ENCODE measurements at places on chromosomes 13 and 19.

DNA sequence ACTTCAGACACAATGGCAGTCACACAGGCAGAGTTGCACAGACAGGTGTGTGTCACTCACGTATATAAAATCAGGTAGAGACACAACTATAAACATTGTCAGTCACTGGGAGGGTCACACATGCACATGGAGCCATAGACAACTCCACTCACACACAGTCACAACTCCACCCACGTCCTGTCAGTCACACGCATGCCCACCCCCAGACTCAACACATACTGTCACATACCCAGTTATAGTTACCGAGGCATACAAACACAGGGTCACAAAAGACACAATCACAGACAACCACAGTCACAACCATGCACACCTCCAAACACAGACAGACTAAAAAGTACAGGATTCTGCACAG lies 1.5 kb downstream of the NUMBL start:
- DNase-seq, result no peak

- DNase-seq, result no peak
Observed at GRCh38 chr13:100946588-100946987, 272.0 kb upstream of the TMTC4 start.

- DNase-seq, result no peak
Observed at GRCh38 chr19:33266974-33267484, 35.3 kb downstream of the CEBPA start.

DNA sequence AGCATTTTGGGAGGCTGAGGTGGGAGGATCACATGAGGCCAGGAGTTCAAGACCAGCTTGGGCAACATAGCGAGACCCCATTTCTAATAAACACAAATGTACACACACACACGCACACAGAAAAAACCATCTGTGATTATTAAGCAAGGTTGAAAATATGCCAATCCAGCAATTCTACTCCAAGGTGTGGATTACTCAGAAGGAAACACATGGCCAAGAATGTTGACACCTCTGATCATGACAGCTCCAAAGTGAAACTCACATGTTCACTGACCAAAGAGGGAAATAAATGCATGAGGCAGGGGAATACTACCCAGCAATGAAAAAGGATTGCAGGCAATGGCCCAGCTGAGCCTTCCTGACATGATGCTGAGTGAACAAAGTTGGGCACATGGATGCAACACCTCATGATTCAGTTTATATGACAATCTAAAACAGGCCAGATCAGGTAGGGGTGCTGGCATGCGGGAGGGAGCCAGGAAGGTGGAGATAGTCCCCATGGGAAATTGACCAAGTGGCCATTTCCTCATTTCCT lies 4.4 kb downstream of the DOCK6 start:
- DNase-seq, result no peak

- DNase-seq, result no peak
Observed at GRCh38 chr19:2534423-2535013, 58.6 kb downstream of the GADD45B start.

DNA sequence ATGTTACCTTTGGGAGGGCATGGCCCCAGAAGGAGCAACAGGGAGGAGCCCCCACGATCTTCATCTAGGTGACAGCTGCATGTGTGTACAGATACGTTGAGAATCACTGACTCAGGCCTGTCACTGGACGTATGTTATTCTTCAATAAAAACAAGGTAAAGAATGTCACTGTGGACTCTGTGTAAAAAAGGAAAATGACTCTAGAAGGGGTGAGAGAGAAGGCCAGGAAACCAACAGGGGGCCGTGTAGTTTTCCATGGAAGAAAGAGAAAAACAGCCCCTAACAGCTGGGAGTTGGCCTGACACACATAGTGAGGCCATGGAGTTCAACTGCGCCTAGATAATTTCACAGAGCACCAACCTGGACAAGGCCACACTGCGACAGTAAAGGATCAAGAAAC lies 1.9 kb upstream of the LYPD3 start:
- no peak for DNase-seq

- no peak for DNase-seq
Observed at GRCh38 chr13:50794226-50794625, 49.3 kb downstream of the DLEU7 start.

DNA sequence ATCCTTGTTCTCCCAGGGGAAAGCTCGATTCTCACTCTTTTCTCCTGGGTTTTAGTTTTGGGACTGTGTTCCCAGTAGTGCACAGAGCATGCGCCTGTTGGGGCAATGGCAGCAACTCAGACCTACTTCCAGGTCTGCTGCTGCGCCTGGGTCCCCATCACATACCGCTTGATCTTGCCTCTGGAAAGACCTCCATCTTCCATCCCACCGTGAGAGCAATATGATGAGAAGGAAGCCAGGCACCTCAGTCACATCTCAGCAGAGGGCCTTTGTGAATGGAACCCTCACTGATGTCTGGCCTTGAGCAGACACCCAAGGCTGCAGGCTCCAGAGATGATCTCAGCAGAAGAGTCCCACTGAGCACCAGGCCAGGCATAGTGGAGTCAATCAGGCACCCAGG lies 176.8 kb upstream of the ZNF507 start:
- DNase-seq, result no peak

DNA sequence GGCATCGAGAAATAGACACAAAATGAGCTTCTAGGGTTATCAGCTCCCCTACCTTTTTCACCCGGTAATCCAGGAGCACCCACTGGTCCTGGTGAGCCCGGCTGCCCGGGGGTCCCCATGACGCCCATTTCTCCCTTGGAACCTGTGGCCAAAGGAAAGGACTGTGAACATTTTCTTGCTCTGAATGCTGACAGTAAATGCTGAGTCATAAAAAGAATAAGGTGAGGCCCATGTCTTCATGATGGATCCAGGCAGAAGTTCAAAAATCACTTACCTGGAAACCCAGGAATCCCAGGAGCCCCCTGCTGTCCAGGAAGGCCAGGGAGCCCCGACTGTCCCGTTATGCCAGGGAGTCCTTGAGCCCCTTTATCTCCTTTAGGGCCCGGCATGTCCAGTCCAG lies 129.2 kb downstream of the COL4A1 start:
- no peak for DNase-seq

- DNase-seq, result no peak
Observed at GRCh38 chr19:35352177-35352447, 4.4 kb downstream of the FFAR1 start.

DNA sequence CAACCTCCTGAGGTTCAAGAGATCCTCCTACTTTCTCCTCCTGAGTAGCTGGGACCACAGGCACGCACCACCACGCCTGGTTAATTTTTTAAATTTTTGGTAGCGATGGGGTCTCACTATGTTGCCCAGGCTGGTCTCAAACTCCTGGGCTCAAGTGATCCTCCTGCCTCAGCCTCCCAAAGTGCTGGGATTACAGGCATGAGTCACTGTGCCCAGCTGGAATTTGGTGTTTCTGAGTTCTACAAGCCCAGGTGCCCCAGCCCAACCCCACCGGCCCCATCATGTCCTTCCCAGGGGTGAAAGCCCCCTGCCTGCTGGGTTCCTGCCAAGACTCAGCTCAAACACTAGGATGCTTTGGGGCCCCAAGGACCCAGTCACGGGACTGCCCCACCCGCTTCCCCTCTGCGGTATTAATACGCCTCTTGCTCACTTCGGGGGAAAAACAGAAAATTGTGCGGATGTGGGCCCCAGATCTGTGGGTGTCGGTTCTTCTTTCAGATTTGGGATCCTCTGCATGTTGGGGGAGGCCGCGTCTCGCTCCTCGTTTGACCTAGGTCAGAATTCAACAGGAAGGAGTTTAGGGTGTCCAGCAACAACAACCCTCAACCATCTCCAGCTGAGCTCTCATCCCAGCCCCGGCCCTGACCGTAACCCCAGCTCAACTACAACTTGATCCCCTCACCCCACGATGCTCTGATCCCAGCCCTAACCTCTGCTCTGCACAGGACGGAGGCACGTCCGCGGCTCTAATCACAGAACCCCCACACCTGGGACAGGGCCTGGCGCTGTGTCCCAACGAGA lies 3.7 kb upstream of the FCER2 start:
- DNase-seq, result no peak

GRCh38 chr19:56504581-56504980 lies 3.1 kb upstream of the ZNF471 start:
- no peak for DNase-seq

DNA sequence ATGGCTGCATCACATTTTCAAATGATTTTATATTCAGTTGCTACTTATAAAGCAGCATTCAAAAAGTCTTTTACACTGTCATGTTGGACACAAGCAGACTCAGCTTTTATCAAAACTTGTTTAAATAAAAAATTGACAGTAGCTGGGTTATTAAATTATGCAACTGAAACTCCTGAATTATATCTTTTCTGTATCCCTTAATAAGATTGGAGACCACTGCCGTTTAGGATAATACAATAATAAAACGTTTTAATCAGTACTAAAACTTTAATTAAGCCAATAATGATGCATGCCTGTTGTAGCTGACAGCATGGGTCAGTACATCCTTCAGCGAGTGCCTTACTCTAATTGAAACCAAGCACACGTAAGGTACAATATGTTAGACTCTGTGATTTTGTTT lies 78.0 kb downstream of the DPY19L3 start:
- DNase-seq, result no peak

DNA sequence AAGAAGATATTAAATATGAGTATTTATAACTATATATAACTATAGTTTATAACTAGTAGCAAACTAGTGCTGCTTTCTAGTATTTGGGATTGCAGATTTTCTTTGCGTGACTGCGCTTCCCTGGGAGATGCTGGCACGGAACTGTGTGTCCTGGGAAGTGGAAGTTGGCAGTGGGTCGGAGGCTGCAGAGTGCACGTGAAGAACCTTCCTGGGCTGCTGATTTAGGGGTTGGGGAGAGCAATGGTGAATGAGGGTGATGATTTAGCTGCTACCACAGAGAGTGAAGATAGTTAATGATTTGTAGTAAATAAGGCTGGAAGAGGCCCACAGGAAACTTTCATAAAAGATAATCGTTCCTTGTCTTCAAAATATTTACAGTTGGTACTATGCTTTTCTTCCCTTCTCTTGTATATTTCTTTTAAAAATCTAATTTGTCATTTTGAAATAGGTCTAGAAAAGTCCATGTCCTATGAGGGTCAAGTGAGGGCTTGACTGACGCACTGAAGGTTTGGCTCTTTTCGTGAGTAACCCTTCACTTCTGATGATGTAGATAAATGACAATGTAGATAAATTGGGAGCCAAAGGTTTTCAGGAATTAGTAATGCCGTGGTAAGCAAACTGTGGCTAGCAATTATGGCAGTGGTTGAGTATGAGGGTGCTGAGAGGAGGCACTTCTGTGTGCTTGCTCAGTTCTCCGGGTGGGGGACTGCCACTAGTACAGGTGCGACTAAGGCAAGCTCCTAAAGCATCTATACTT lies 3.0 kb upstream of the NAA16 start:
- DNase-seq, result no peak

DNA sequence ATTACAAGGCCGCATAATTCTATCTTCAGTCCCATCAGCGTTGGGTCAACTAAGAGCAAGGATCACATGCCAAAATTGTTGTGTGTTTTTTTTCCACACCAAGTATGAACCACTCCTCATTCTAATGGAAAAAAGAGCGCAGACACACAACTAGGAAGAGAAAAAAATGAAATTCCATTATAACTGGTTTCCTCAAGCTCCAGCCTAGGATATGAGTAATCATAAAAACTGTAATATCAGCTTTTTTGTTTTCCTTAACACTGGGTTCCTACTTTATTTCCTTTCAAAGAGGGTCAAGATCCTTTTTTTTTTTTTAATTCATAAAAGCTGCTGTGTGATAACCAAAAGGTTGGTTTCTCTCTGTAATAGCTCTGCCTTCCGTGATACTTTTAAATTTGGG lies 19.4 kb downstream of the TSHZ3 start:
- DNase-seq, result no peak

GRCh38 chr13:30143666-30144400 lies 163.5 kb downstream of the KATNAL1 start:
- no peak for DNase-seq

- DNase-seq, result no peak
Observed at GRCh38 chr13:50539791-50540530, 303.5 kb downstream of the DLEU7 start.

GRCh38 chr13:80562433-80563156 lies 221.7 kb upstream of the SPRY2 start:
- no peak for DNase-seq

- DNase-seq, result no peak
Observed at GRCh38 chr19:9970481-9970880, 34.2 kb upstream of the OLFM2 start.

DNA sequence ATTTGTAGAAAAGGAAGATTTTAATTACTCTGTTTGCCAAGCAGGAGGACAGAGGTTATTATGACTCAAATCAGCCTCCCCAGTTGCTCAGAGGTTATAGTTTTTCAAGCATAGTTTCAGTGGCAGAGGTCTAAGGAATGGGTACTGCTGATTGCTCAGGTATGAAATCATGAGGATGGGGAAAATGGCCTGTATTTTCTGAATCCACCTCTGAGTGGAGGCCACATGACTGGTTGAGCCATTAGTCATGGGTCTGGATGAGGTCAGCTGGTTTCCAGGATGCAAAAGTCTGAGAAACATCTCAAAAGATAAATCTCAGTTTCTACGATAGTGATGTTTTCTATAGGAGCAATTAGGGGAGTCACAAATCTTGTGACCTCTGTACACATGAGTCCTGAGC lies 62.8 kb upstream of the CEACAM8 start:
- no peak for DNase-seq

DNA sequence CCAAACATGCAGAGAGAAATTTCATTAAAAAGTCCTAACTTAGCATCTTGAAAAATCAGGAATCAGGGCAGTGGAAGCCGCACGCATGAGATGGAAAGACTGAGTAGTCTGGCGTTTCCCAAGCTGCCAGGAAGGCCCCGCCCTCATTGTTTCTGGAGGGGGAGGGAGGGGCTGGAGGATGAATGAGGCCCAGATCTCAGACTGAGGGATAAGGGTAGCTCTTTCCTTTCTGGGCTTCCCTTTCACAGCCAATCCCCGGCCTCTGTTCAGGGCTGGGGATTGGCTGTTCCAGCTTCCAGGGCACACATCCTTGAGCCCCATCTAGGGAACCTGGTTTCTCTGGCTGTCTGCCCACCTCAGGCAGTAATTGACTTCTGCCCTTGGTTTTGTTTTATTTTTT lies 7.3 kb downstream of the C19orf53 start:
- DNase-seq, result no peak

DNA sequence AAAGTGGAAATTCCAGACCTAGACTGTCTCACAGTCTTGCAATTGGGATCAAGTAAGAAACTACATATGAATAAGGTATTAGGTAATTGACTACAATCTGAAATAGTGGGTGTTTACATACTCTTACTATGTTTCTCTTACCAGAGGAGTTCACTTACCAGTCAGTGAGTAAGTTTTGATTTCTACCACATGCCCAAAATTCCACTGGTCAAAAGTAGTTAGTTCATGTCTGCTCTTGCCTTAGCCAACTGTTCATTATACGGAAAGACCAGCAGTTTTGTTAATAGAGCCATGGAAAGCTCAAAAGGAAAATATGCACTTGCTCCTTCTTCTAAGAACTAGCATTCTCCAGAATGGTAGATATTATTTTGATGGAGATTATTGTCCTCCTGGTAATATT lies 490.8 kb downstream of the RFC3 start:
- no peak for DNase-seq

Data from liver (tissue), 10 donors.